ENCODE measurements at places on chromosomes 7 and 10. TPM values are rescaled to one million over a fixed set of nuclear protein-coding genes. Genes with fewer than 3 reads are reported as not detected.

The BRI3 gene
- total RNA-seq = 186 TPM

The TSPAN13 gene
- 91.4 TPM for total RNA-seq

The ELMO1 gene
- 9.7 TPM for total RNA-seq

The ANKRD1 gene
- 1.7 TPM for total RNA-seq

The TMEM273 gene
- 7.0 TPM for total RNA-seq

The ADAM12 gene
- 0.20 TPM for total RNA-seq

The STEAP4 gene
- total RNA-seq = 42.2 TPM

The FGFR2 gene
- 138 TPM for total RNA-seq

GRCh38 chr7:137545059-137545716, 201.7 kb upstream of the PTN start:
- no peak for DNase-seq

- DNase-seq = no peak
Observed at GRCh38 chr7:47408675-47409074, 173.2 kb downstream of the TNS3 start.

GRCh38 chr10:98029149-98030092, 1.0 kb downstream of the CRTAC1 start:
- no peak for DNase-seq

DNA sequence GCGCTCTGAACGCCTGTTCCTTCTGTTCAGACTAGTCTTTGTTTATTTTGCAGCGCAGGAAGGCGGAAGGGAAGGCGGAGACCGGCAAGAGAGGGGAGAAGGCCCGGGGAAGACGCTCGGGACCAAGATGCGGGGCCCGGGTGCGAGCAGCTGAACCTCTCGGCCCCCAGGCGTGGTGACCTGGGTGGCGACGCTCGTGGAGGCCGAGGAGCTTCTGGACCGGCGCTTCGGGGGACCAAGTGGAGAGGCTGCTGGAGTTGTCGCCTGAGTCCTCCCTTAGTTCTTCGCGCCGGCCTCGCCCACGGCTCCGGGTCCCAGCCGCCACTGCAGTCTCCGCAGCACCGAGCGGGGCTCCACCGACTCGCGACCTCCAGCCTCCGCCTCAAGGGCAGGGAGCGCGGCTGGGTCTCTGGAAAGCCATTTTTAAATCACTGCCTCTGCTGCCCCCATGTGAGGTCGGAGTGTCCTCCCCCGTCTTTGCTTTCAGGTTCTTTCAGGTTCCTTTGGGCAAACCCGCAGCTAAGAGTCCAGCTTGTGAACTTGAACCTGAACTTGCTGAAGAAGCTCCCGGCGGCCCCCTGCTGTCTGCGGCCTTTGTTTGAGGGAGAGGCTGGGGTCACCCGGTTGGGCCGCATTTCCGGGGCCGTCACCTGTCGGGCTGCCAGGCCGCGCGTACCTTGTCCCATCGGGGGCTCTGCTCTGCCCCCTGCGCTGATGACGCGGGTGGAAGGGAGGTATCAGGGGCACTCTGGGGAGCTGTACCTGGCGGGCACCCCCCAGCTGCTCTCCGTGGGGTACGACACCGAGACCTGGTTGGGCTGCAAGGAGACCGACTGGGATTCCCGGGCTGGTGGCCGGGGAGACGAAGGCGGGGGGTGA, 136.0 kb downstream of the KIF20B start:
- DNase-seq = peak; percentile 58

DNA sequence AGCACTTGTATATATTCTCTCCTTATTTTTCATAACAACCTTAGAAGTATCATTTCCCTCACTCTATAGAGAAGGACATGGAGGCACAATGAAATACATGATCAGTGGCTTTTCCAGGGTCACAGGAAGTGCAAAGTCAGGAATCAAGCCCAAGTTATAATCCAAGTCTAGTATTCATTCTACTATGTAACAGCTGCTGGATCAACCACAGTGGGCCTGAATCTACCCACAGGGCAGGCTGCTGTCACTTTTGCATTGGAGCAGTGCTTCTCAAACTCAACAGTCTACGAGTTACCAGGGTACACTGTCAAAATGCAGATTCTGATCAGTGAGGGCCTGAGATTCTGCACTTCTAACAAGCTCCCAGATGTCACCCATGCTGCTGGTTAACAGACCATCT, 18.3 kb downstream of the ZDHHC16 start:
- DNase-seq = no peak

DNA sequence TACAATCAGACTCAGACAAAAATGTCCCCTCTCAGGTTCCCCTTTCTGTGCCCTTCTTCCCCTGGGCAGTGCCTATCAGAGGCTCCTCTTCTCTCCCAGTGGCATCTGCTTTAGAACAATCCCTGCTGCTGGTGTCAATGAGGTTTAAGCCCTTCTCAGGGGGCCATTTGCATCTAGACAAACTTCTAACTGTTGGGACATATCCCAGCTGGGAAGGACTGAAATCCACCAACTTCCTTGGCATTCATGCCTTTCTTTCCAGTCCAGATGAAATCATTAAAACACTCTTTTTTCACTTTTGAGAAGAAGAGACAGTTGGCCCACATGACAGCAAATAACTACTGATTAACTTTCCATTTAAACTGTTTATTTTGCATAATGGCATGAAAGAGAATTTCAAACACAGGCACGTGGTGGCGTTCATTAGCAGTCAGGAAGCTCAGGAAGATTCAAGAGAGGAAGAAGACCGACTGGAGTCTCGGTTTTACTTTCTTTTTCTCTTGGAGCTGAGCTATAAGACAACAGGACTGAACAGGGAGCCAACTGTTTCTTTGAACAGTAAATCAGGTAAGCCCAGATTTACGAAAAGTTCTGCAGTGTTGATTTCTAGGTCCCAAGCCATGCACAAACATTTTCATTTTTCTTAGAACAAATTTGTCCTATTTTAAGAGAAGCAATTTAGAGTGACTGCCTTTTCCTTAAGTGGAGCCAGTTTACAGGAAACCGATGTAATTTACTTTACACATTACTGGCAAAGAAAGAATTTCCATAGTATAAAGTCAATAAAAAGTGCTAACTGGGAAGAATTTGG, at the start of gene GIMAP2:
Gene GIMAP2, plus strand, starts transcription at position 488 of the 811 bp plus-strand sequence. CDS start 1,354 bp downstream, outside the sequence.
- DNase-seq = peak; percentile 49

DNA sequence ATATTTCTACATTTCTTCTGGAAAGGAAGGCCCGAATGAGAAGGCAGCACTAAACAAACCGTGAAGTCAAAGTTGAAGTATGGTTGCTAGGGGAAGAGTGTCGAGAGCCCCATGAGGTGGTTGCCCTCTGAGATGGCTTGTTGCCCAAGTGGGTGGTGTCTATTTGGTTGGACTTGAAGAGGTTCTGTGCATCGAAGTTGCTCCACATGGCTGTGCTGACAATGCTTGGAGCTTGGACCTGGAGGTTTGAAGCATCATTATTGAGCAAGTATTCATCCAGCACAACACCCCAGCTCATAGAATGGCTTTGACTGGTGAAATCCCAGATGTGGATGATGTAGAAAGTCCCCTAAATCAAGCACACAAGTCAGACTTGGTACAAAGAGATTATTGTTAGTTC, 165.2 kb upstream of the CDCA7L start:
- no peak for DNase-seq

GRCh38 chr10:7151538-7151937, 259.3 kb downstream of the SFMBT2 start:
- no peak for DNase-seq

DNA sequence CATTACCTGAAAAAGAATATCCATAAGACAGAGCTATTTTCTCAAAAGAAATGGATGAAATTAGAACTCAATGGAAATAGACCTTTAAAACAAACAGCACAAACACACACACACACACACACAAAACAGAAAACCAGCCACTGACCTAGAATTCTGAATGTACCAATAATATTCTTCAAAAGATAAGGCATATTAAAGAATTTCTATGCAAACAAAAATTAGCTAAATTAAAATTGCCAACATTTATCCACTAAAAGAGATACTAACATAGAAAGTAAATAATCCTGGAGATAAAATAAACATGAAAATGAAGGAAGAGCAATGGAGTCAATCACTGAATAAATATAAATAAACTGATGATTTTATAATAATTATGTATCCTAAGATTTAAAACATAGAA, 431.2 kb downstream of the SH2D4B start:
- no peak for DNase-seq

- no peak for DNase-seq
Observed at GRCh38 chr10:10394933-10395658, 622.6 kb upstream of the CELF2 start.

DNA sequence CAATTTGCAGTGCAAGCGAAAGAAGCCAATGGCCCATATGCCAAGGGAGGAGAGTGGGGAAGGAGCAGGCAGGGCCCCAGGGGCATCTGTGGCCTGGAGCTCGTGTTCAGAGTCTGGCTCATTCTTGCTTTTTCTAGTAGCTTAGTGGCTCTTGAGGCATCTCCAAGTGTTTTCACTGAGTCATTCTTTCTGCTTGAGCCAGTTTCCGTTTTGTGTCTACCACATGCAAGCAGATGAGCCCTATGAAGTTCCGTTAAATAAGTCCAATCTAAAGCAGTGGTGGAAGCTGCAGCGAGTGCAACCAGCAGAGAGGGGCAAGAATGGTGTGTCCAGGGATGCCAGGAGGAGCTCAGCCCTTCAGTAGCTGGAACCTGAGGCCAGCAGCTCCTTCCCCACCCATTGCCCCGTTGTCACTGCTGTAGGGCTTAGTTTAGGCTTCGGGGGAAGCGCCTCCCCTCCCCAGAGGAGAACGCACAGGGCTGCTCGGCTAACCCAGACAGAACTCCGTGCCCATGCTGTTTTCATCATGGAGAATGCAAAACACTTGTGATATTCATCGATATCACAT, 57.4 kb upstream of the EBF3 start:
- no peak for DNase-seq

DNA sequence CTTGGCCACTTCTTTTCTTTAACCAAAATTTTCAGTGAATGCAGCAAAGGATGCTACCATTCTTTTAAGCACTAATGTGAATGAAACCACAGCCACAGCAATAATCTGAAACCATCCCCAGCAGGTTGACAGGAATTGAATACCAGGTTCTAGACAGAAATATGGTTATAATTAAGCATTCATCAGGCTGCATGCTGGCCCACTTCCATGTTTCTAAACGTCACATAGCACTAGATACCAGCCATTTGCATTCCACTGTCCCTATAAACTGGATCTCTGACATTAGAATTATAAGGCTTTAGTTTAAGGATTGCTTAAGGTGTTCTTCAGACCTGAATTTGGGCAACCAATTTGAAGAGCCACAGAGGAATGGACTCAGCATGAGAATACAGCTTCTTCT, 340.8 kb upstream of the KLF6 start:
- no peak for DNase-seq

Measured in mucosa of descending colon (tissue), 3 donors.